Activated CD4-positive, alpha-beta T cell treated with anti-CD3 and anti-CD28 coated beads, Interleukin-2, amount 50 U/mL, for 4 hours (primary cell): ENCODE measurements at places on chromosomes 12 and 14.

DNA sequence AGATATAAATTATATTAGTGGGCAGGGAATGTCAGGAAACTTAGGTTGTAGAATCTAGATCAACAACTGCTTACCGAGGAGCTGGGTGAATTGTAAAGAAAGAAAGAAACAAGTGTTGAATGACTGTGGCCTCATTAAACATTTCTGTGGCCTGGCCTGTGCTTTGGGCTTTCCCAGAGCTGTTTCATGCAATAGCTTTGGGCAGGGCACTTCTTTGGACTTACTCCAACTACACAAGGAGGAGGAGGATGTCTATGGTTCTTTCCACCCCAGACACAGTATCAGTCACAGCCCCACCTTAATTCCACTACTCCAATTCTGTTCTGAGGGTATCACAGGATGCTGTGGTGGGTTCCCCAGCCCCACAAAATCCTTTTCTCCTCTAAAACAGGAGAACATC is 38.0 kb downstream of the DPF3 start:
- DNase-seq: no peak

- no peak for DNase-seq
Measured at GRCh38 chr12:22856178-22856577, 231.2 kb downstream of the ETNK1 start.

GRCh38 chr14:59358102-59358501 is 107.1 kb downstream of the GPR135 start:
- DNase-seq: no peak

DNA sequence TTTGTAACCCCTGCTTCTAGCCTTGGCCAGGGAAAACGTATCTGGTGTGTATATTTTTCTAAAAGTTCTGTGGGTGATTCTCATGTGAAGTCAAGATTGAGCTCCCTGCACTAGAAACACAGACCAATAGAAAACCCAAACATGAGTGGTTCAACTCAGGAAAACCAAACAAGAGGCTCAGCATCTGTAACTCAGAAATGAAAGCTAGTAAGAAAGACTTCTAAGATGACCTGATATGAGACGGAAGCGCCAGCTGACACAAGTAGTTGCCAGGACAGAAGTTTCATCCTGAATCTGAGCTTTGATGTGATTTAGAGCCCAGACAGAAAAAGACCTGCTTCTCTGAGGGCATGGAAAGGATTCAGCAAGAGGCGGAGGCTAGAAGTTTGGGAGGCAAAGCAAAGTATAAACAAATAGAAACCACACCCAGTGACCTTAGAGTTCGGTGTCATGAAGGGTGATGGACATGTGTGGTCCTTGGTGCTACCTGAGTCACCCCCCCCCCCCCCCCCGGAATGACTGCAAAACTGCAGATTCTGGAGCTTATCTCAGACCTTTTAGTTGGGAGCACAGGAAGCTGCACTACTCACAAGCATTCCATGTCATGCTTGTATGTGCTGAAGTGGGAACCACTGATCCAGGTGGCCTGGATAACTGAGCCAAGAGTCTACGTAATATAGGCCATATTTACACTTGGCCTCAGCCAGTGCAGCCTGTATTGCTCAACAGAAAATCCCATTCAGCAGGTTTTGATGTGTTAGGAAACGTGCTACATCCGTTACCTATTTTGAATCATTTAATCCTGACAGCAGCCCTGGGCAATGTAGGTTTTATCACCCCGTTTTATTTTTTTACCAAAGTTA is 191.3 kb downstream of the ANO6 start:
- no peak for DNase-seq

DNA sequence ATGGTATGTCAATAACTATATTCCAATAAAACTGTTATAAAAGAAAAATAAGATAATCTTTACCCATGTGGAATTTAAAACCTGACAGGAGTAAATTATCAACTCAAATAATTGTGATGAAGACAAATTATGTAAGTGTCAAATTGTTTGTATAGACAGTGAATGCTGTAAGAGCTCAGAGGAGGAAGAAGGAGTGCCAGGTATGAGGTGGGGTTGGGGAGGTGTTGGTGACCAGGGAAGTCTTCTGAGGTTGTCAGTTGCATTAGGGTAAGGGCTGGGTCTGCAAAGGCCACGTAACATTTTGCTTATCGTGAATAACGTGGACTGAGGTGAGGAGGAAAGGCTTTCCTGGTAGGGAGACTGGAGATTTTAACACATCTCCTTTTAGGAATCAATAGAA is 2.5 kb upstream of the MAX start:
- no peak for DNase-seq

GRCh38 chr14:99475179-99475578 is 5.5 kb downstream of the SETD3 start:
- no peak for DNase-seq
